H1 (cell line): ENCODE measurements at places on chromosomes 16 and 17. TPM values are rescaled to one million over a fixed set of nuclear protein-coding genes. Genes with fewer than 3 reads are reported as not detected.

NPIPA8 gene
- 0.98 and 1.1 TPM in 2 replicates for total RNA-seq

BBS2 gene
- total RNA-seq = 11.6 and 12.3 TPM in 2 replicates

HS3ST6 gene
- 0.39 TPM in 1 of 2 replicates, not detected in the other for total RNA-seq

DNA sequence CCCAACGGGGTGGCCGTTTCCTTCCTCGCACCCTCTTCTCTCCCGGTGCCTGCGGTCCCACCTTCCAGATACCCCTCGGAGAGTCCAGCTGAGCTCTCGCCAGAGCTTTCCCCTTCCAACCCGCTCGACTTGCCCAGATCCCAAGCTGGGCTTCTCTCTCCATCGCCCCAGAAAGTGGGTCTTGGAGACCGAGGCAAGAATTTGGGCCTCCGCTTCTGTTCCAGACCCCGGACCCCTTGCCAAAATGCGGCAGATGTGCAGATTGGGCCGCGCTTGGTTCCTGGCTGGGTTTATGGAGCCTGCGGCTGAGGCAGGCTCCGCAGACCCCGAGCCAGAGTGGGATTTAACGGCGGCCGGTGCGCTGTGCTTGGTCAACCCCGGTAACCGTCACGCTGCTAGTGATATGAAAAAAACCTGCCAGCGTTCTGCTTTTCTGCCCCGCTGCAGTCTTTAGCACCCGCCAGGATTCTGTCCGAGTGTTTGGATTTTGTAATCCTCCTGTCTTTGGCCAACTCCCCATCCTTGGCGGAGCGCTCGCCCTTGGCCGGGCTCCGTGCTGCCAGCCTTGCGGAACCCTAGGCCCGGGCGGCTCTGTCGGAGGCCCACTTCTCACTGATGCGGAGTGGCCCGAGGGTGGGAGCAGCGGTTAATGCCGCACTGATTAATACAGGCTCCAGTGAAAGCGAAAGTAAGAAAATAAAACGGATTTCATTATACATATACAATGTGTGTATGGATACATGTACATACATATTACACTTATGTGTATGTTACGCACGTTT, 754 bp upstream of the SLFN11 start:
- H3K4me3 ChIP-seq = peak overlapping the region; percentile 50
- peaks cover 69% of the 10 kb centered on the region for H3K27me3 ChIP-seq
- H3K36me3 ChIP-seq = no peaks in the 10 kb centered on the region
- H3K27ac ChIP-seq = no peak overlapping the region
- H3K4me1 ChIP-seq = peaks cover 2% of the 10 kb centered on the region

GRCh38 chr16:69116256-69116875, 10.9 kb downstream of the HAS3 start:
- H3K36me3 ChIP-seq = peaks cover 40% of the 10 kb centered on the region
- H3K27me3 ChIP-seq = no peaks in the 10 kb centered on the region
- no peak for DNase-seq
- H3K27ac ChIP-seq = no peak overlapping the region
- H3K4me1 ChIP-seq = no peaks in the 10 kb centered on the region

- H3K36me3 ChIP-seq = no peaks in the 10 kb centered on the region
- no peak overlapping the region for H3K27ac ChIP-seq
- no peaks in the 10 kb centered on the region for H3K27me3 ChIP-seq
- no peak overlapping the region for H3K4me3 ChIP-seq
- no peaks in the 10 kb centered on the region for H3K4me1 ChIP-seq
Measured at GRCh38 chr16:72270531-72270930, 98.6 kb upstream of the PMFBP1 start.

DNA sequence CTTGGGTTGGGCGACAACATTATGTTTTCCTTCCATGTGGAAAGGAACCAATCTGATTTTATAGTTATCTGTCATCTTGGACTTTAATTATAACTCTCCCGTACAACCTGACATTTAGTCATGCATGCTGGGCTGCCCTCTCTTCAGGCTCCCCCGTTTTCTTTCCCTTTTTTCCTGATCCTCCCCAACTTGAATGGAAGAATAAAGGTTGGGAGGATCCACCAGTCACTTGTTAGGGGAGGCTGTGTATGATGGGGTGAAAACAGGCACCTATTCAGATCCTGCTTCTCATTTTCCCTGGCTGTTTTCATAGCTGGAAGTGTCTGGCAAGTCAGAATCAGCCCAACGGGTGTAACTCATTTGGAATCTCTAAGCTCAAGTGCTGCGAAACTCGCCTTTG, 267.2 kb upstream of the SALL1 start:
- no peaks in the 10 kb centered on the region for H3K4me1 ChIP-seq
- no peak overlapping the region for H3K4me3 ChIP-seq
- no peak overlapping the region for H3K27ac ChIP-seq
- no peaks in the 10 kb centered on the region for H3K36me3 ChIP-seq
- DNase-seq = no peak
